ENCODE measurements at places on chromosomes 5 and 9.
A peak's percentile ranks its signal among the peaks of the same experiment; 100 is the strongest.

DNA sequence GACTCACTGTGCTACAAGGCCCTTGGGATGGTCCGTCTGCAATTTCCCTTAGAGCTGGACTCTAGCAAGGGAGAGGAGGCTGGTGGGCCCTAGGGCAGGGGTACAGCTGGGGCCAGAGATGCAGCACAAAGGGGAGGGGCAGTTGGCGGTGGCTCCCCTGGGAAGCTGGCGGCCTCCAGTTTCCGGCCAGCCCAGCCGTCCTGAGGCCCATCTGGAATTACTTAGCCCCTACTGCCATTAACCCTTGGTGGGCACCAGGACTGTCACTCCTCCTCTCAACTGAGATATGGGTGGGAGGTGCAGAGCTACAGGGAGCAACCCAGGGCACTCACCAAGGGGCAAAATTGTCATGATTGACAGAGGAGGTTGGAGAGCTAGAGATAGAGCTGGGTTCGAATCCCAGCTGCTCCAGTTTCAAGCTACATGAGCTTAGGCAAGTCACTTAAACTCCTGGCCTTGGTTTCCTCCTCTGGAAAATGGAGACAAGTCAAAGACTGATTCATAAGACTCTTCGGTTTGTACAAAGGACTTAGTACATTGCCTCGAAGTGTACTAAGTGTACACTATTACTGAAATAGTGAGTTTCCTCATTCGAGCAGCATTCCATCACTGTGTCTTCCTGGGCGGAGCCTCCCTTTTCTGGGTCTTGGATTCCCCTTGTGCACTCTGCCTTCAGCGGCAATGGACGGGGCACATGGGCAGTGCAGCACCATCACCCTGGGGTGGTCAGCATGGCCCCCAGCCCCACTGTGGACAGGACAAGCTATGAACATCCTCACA, 2.7 kb upstream of the PDGFRB start:
- peak; percentile 87 for DNase-seq

DNA sequence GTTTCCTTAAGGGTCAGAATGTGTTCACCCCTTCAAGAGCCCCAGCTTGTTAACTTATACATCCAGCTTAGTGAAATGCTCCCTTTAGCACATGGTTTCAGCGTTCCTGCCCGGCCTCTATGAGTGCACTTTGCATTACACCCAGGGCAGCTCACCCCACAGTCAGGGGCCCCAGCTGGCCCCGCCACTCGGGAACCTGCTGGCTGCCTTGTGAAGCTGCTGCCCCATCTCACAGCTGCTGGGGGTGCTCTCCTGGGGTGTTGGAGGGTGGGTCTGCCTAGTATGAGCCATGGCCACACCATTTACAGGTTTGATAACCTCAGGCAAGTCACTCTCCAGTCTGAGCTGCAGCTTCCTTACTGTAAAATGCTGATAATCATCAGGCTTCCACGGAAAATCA, 32.2 kb downstream of the HRH2 start:
- no peak for DNase-seq

DNA sequence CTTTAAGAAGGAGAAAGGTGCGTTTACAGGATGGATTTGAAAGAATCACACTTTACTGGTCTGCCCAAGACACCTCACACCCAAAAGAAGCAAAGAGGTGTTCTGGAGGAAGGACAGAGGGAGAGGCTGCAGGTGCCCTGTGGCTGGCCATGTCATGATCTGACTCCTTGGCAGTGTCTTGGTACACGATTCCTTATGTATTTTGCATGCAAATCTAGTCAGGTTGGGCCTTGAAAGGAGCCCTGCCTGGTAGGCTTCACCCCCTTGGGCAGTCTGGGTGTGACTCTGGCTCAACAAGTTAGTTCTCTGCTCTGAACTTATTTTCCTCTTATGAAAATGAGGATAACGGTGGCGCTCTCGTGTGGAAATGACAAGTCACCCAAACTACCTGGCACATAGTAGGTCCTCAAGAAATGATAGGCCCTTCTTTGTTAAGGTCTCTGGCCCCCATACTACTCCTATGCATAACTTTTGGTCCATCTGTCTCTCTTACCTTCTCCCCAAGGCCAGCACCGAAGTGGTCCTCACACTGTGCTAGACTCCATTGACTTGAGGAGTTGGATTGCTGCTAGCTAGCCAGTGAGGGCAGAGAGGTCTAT, 212.5 kb downstream of the SEMA6A start:
- DNase-seq = no peak

DNA sequence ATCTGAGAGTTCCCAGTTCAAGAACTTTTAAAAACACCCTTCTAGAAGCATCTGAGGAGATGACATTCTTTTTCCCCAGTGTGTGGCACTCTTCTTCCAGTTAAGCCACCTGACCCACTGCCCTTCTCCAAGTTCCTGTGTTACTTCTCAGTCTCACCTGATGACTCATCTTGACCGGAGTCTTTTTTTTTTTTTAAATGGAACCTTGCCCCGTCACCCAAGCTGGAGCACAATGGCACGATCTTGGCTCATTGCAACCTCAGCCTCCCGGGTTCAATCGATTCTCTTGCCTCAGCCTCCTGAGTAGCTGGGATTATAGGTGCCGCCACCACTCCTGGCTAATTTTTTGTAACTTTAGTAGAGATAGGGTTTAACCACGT, 224.1 kb upstream of the DAB2 start:
- DNase-seq = no peak

- DNase-seq = no peak
Measured at GRCh38 chr9:109193974-109194556, 27.0 kb upstream of the FRRS1L start.

- DNase-seq = no peak
Measured at GRCh38 chr5:38766151-38766550, 79.7 kb upstream of the OSMR start.

- no peak for DNase-seq
Measured at GRCh38 chr5:13816126-13816525, 128.4 kb downstream of the DNAH5 start.

- no peak for DNase-seq
Measured at GRCh38 chr5:116256717-116257116, 171.9 kb downstream of the COMMD10 start.

DNA sequence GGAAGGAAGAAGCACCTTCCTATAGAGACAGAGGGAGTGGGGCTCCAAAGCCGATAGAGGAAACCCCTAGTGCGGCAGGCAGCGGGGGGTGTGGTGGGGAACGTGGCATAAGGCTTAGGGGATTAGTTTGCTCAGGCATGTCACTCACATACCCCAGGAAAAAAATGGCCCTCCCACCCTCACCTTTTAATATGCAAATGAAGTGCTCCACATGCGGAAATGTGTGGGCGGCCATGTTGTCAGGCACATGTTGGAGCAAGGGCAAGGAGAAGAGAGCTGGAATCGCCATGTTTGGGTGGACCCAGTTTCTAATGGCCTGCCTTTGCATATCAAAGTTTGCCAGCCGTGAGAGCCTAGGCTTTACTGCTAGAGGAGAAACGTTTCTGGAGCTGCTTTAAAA, 758.8 kb downstream of the NR2F1-AS1 start:
- no peak for DNase-seq

- DNase-seq = no peak
Measured at GRCh38 chr9:121271368-121272341, 3.7 kb downstream of the GSN start.

GRCh38 chr5:2472670-2473069, 278.8 kb downstream of the IRX2 start:
- no peak for DNase-seq

DNA sequence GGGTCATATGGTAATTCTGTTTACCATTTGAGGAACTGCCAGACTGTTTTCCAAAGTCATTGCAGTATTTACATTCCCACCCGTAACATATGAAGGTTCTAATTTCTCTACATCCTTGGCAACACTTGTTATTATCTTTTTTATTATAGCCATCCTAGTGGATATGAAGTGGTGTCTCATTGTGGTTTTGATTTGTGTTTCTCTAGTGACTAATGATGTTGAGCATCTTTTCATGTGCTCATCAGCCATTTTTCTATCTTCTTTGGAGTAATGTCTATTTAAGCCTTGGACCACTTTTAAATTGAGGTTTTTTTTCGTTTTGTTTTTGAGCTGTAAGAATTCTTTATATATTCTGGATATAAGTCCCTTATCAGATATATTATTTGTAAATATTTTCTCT, 132.8 kb upstream of the RUSC2 start:
- DNase-seq = no peak

DNA sequence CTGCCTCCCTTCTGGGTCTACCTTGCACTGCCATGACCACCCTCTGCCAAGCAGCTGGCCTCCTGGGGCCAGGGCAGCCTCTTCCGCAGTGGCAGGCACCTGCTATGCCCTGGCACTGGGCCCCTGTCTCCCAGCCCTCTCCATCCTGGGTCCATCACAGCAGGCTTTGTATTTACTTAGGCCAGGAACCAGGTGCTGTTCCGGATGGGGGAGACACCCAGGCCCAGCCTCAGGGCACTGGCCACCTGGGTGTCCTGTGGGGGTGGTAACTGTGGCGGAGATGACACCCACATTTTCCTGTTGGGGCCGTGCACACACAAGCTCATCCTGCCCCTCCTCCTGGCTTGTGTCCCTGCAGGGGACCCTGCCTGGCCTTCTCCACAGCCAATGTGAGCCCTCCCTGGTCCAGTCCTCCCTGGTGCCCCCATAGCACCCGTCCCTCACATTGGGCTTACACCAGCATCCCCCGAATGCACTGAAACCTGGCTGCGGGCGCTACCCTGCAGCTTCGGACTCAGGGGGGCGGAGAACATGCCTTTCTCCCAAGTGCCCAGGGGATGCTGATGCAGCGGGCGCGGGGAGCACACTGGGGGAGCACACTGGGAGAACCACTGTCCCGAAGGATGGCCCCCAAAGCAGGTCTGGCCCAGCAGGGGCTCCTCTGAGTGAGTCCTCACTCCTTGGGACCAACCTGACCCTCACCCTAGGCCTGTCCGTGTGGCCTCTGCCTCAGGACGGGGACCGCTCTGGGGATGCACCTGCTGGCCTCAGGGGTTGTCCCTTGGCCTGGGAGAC, 17.9 kb downstream of the FAM163B start:
- DNase-seq = no peak

GRCh38 chr5:167777746-167778145, 513.7 kb upstream of the WWC1 start:
- DNase-seq = no peak

- no peak for DNase-seq
Measured at GRCh38 chr5:115391780-115392179, 95.3 kb upstream of the CCDC112 start.

DNA sequence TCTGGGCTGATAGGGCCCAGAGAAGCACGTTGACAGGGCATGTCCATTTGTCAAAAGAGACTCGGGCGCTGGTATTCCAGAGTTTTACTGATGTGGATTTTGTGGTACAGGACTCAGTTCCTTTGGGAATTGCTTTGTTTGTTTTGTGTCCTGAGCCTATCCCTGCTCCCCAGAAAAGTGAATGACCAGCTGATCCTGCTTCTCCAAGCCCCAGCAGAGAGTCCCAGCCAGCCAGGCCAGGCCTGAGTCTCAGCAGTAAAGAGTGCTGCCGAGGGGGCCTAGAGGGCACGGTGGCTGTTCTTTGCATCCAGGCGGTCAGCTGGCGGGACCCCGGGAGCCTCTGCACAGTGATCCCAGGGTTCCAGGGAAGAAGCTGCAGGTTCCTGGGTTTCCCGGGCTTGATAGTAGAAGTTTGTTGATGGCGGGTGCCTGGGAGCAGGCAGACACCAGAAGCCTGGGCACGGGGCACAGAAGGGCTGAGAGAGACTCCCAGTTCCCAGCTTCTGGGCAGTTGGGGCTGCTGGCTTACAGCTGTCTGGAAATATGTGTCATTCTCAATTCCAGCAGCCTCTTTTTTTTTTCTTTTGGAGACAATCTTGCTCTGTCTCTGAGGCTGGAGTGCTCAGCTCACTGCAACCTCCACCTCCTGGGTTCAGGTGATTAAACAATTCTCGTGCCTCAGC, 8.7 kb downstream of the PRDM12 start:
- DNase-seq = no peak

DNA sequence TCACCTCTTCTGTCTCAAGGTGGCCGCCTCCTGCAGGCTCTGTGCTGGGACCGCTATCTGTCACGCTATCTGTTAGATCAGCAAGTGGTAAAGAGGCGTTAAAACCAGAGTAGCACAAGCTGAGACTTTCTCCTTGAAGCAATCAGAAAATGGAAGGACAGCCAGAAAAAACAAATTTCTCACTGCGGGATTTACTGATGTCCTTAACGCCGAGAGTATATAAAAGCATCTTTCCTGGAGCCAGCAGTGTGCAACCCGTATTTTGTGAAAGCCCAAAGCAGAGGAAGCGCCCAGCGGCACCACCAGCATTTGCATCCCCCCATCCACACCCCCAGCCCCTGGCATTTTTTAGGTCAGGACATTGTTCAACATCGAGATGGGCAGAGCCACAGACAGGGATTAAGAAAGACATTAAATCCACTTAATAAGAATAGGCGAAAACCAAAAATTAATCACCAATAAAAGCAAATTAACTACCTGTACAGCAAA, 48.6 kb downstream of the DUSP1 start:
- no peak for DNase-seq

DNA sequence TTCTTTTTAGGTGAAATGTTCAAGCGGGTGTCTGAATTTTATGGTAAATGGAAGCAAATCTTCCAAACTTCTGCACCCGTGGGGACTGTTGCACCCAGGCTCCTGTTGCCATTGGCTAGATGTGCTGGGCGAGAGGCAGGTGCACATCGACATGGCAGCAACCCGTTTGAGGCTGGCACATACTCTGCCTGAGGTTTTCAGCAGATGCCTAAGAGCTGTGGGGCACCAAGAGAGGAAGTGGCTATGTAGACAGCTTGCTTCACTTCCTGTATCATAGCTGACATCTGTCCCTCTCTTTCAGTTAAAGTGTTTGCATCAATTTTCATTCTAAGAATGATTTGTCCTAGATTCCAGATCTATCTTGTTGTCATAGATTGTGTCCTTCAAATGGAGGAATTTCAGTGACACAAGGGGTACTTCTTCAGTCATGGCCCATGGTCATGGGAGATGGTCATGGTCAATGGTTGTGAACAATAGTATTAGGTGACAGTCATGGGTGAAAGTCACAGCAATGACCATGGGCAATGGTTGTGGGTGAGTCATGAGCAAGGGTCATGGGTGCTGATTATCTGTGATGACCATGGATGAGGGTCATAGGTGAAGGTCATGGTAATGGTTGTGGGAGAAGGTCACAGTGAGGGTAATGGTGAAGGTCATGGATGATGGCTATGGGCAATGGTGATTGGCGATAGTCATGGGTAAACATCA, 115.1 kb upstream of the IRX4 start:
- no peak for DNase-seq

All from BE2C (cell line).